ENCODE measurements at places on chromosomes 12 and 14.

GRCh38 chr12:132147423-132148367 lies 3.4 kb downstream of the NOC4L start:
- no peak for DNase-seq

GRCh38 chr14:102493096-102493495 lies 16.5 kb downstream of the ANKRD9 start:
- DNase-seq, result no peak

GRCh38 chr14:25048170-25049016 lies 1.6 kb downstream of the STXBP6 start:
- no peak for DNase-seq

GRCh38 chr12:94503619-94504018 lies 44.0 kb upstream of the CEP83 start:
- DNase-seq, result no peak

DNA sequence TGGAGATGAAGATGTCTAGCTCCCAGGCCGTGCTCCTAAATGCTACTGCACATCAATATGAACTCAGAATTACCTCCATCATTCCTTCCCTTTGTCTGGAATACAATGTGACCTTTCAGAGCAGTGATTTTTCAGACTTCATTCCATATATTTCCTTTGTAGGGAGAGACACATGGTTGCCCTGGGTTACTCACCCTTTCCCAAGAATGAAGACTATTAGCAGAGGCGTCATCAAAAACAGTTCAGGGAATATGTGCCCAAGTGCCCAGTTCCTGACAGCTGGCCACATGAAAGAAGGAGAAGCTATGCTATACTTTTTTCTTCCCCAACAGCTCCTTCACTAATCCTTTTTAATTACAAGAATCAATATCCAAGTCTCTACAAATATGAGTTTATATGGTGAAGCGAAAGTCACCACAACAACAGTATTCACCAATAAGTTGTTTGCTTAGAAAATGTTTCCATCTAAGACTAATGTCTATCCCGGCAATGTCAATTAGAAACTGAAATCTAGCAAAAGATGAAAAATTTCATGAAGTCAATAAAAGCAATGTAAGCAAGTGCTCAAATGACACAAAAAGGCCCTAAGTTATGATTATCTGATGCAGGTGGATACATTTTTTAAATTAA lies 17.8 kb downstream of the NELL2 start:
- no peak for DNase-seq

DNA sequence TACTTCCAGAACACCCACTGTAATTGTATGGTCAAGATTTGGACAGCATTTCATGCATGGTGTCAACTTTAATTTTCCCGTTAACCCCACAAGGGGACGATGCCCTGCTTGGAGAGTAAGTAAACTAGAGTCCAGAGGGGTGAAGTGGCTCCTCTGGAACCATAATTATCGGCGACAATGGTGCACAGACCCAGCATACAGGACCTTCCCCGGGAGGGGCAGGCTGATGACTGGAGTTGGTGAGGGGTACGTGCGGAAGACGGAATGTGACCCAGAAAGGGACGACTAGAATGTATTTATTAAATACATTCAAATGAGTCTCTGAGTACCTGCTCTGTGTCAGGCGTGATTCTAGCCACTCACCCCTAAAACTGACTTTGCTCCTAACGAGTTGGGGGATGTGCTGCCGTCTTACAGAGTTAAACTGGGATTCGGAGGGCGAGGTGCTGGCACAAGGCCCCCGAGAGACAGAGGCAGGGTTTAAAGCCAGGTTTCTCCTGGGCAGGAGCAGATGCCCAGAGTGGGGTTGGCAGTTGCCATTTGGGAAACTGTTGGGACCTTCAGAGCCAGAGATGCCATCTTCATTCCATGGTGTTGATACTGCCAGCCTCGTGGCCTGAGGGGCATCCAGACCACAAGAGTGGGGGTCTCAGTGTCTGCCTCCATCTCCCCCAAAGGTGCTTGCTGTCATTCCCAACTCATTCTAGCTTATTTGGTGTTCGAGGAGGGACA lies 10.9 kb downstream of the RTL1 start:
- no peak for DNase-seq
